ENCODE measurements at places on chromosomes 11 and 22.

- no peak for DNase-seq
Observed at GRCh38 chr11:112625814-112626213, 335.4 kb upstream of the NCAM1 start.

DNA sequence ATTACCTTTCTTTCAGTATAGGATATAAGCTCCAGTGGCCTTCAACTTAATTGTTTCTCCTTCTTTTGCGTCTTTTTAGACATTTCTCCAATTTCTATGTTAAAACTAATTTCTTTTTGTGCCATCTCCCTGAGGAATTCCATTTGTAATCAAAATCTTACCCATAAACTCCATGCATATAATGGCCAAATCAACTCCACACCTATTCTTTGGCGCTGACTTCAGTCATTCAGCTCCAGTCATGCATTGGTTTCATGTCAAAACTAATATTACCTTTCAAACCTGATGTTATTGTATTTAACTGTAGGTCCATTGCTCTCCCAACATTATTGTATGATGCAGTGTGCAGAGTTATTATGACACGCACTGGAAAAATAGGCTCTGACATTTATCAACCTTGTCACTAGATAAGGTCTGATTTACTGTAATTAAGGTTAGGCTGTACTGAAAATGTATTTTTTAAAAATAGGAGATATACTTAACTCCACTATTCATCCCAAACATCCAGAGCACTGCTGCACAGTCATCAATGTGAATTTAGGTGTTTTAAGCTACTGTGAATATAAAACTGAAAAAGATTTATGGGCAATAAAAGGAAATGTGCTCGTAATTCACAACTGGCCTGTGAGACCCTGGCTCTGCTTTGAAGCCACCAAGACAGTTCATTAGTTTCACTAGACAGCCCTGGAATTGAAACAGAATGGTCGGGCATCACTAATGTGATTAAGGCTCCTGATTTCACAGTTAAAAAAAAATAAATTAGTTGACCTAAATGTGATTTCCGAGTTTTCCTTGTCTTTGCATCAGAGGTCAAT lies 180.6 kb upstream of the GRIA4 start:
- no peak for DNase-seq

DNA sequence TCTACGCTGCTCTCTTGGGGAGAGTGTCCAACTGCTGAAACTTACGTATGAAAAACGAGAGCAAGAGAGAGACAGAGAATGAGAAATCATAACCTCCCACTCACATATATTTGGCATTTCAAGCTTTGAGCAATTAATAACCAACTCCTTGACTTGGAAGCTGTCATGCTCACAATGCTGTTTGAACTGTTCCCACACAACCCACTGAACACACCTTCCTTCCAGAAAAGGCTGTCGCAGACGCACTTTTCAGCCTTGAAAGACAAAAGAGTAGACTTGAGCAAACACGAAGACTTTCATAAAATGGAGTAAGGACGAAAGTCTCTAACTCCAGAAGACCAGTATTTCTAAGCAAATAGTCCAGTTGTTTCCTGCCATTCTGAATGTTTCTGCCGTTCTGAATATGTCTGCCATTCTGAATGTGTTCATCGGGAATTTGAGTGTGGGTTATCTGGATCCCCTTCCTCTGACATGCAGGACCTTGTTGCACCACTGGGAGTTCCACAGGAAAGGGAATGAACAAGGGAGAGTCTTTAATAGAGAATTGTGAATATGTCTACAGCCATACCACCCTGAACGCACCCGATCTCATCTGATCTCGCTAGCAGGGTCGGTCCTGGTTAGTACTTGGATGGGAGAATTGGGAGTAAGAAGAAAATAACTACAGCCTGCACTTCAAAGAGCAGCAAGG lies 86.2 kb upstream of the BARX2 start:
- no peak for DNase-seq

- no peak for DNase-seq
Observed at GRCh38 chr11:27464289-27464696, 8.3 kb downstream of the LGR4 start.

DNA sequence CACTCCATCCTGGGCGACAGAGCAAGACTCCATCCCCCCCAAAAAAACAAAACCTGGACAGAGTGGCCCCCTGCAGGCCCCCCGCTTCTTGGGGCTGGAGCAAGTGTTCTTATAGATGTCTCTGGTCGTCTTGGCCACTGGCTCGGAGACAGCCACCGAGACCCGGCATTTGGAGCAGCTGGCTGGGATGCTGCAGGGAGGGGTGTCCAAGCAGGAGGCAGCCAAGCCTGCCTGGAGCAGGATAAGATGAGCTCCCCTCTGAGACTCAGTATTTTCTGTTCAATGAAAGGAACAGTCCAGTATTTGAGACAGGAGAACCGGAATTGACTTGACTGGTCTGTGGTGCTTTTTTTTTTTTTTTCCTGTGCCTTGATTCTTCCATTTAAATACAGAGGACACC lies 44.5 kb downstream of the BCR start:
- DNase-seq = no peak
